NCI-H187 (cell line): ENCODE measurements at places on chromosomes 6 and 20.

- DNase-seq, result no peak
Measured at GRCh38 chr6:30515944-30516753, 26.8 kb downstream of the HLA-E start.

- no peak for DNase-seq
Measured at GRCh38 chr6:163180874-163181541, 233.5 kb upstream of the QKI start.

- DNase-seq, result no peak
Measured at GRCh38 chr20:44029848-44030230, 115.2 kb downstream of the TOX2 start.

DNA sequence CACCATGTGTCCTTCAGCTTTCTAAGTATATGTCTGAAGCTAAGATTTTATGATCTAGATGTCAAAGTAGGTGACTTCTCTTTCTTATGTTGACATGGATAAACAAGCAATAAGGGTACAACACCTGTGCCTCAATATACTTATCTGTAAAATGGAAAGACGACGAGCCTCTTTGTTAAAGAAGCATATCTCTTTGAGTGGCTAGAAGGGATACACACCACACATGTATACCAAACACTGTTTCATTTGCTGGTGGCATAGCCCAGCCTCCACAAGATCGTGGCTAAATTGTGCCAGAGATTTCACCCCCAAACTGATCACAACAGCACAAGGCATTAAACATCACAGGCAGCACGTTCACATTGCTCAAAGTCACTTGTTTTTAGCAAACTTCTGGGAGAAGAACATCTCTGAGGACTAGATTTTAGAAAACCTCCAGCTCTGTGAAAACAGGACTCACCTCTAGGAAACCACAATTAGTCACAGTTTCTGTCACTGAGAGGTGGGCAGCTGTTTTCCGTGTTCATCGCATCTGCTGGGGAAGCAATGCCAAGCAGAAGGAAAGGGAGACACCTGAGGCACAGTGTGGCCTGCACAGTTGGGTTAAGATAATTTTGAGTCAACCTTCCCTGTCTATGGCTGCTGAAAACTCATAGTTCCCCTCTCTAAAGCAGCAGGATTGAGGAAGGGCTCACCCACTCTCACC lies 263.0 kb upstream of the PLCB4 start:
- DNase-seq, result no peak

GRCh38 chr6:43891072-43891870 lies 121.3 kb downstream of the VEGFA start:
- DNase-seq, result peak; percentile 56

GRCh38 chr6:157323966-157324300 lies 614 bp upstream of the TMEM242 start:
- no peak for DNase-seq

DNA sequence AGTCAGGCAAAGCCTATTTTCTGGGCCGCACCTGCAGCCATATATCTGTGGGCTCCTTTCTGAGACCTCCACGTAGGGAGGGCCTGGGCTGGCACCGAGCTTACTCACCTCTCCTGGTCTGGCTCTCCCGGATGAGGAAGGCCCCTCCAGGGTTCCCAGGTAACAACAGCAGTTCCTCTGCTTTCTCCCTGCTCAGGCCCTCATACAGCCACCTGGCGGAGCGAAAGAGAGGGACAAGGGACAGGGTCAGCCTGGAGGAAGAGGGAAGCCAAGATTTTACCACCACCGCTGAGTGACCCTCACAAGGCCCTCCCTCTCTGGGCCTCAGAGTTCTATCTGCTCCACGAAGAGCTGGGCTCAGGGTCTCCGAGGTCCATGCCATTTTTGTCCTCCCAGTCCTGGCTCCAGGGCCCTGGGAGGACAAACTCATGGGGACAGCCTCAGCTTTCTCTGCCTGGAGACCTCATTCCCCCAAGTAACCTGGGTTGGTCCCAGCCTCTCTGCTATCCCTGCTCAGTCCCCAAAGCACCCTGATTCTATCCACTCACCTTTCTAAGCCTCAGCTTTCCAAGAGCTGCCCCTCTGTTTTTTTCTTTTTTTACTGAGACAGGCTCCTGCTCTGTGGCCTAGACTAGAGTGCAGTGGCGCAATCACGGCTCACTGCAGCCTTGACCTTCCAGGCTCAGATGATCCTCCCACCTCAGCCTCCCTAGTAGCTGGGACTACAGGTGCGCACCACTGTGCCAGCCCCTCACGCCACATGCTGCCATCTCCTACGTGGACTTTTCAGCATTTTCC lies 13.3 kb downstream of the SLA2 start:
- no peak for DNase-seq

GRCh38 chr20:63522091-63522868 lies 1.7 kb downstream of the PPDPF start:
- DNase-seq, result no peak

- DNase-seq, result no peak
Measured at GRCh38 chr20:16621435-16622141, 48.3 kb upstream of the KIF16B start.

DNA sequence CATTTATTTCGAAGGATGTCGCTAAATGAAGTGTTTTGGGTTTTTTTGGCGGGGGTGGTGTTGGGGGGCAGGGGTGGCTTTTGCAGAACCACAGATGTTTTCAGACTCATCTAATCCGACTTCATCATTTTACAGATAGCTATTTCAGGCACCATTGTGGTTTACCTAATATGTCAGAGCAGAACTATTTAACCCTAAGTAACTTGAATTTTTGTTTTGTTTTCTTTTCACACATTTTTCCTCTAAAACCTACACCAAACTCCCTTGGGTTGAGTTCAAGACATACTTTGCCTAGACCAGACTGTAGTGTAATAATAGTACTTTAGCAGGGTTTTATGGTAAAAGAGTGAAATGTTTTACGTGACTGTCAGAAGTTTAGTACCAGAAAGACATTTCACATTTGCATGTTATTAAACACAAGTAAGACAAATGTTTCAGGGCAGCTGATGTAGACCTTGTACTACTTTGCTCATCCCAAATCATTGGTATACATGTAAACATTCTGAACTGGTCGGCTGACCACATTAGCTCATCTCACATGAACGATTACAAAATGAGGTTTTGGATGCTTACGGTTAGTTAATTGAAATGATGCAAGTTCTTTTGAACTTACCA lies 37.7 kb downstream of the MAP3K4 start:
- DNase-seq, result no peak

GRCh38 chr6:43948527-43949485 lies 178.4 kb downstream of the MRPL14 start:
- no peak for DNase-seq

GRCh38 chr6:158633127-158633526 lies 11.4 kb downstream of the DYNLT1 start:
- DNase-seq, result no peak

DNA sequence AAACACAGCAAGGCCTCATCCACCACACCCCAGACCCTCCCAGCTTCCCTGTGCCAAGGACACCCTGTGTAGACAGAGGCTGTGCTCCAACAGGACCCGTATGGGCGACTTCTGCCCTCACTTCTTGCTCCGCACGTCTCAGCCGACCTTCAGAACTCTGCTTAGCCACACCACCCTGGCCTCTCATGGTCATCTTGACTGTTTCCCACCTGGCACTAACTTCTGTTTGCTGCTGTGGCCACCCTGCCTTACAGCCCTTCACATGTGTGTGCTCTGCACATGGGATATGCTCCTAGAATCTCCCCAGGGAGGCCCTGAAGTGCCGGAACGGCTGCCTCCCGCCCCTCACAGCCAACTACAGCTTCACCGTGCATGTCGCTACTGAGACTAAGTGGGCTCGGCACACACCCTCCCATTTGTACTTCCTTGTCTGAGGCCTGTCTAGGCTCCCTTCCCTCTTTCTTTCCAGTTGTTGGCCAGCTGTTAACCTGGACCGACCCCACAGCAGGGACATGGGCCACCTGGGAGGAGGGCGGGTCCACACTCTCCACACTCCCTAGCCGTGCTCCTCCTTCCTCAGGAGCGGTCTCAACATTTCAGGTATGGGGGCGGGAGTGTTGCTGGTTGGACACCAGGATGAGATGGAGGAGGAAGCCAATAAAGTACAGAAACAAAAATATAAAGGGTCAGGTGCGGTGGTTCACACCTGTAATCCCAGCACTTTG lies 69.6 kb downstream of the PYGB start:
- peak; percentile 26 for DNase-seq

GRCh38 chr6:6461138-6461537 lies 127.4 kb upstream of the LY86 start:
- no peak for DNase-seq

- DNase-seq, result no peak
Measured at GRCh38 chr6:162710419-162710818, 17.1 kb downstream of the PRKN start.

DNA sequence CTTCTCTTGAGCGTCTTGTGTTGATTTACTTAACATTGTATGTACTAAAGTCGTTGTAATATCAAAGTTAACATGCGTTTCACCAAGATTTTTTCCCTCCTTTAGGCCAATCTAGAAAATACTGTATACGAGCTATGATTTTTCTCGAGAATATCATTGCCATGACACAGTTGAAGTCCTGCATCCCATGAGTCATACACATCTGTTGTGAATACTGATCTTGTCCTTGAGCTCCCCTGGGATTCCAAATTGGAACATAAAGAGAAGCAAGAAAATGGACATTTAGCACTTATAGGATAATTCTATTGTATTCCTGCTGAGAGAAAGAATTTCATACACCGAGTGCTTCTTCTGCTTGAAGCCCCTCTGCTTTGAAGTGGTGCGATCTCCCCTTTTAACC lies 109.6 kb downstream of the SLC35B3 start:
- DNase-seq, result no peak

DNA sequence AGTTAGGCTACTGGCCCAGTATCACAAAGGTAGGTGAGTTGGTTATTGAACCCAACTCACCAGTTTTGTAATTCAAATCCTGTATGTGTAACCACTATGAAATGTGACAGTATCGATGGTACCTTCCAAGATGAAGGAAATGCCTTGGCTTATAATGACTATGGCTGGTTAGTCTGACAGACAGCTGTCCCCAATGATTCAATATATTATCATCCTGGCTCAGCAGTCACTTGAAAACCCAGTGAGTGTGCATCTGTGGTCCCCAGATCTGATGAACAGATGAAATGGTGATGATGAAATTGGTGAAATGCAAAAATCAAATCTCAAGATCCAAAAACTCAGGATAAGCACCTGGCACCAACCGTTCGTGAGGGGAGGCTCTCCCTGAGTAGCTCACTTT lies 54.8 kb downstream of the TNFRSF21 start:
- DNase-seq, result no peak
